WTC11 (cell line): ENCODE measurements at places on chromosomes 2 and 18. TPM values are rescaled to one million over a fixed set of nuclear protein-coding genes. Genes with fewer than 3 reads are reported as not detected.

- H3K36me3 ChIP-seq, result peaks cover 5% of the 10 kb centered on the region; the same call in 1 of the 2 replicates
- peaks cover 32% of the 10 kb centered on the region for H3K4me1 ChIP-seq
- no peak for DNase-seq
- H3K27ac ChIP-seq, result no peak overlapping the region
- no peaks in the 10 kb centered on the region for H3K27me3 ChIP-seq
Measured at GRCh38 chr2:187549193-187549592, 5.0 kb downstream of the TFPI start.

- H3K27ac ChIP-seq, result no peak overlapping the region
- H3K36me3 ChIP-seq, result peaks cover 53% of the 10 kb centered on the region
- no peaks in the 10 kb centered on the region for H3K27me3 ChIP-seq
- H3K4me3 ChIP-seq, result no peak overlapping the region
- peaks cover 48% of the 10 kb centered on the region for H3K4me1 ChIP-seq
Measured at GRCh38 chr2:165779706-165780105, 14.3 kb downstream of the GALNT3 start.

DNA sequence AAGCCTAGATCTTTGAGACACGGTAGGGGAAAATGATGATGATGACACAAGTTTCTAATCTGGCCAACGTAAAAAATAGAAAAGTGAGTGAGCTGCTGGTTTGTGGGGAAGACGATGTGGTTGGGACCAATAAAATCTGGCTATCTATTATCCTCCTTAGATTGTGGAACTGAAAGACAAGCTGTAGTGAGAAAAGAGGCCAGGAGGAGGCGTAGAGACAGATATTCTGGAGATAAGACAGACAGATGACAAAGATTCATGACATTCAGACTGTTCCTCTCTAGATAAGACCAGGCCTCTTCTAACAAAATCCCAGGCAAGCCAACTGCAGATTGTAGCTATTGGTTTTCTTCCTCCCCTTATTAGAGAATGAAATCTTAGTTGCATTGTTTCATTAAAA, 376.3 kb upstream of the UBE2E3 start:
- H3K4me1 ChIP-seq, result peaks cover 9% of the 10 kb centered on the region
- no peak overlapping the region; the same call in 1 of the 2 replicates for H3K27ac ChIP-seq
- no peaks in the 10 kb centered on the region for H3K36me3 ChIP-seq
- DNase-seq, result peak; percentile 18
- H3K27me3 ChIP-seq, result no peaks in the 10 kb centered on the region
- no peak overlapping the region for H3K4me3 ChIP-seq

Gene SPIRE1
- total RNA-seq, result 13.5 to 19.3 TPM (median 15.5 TPM) in 3 replicates

DNA sequence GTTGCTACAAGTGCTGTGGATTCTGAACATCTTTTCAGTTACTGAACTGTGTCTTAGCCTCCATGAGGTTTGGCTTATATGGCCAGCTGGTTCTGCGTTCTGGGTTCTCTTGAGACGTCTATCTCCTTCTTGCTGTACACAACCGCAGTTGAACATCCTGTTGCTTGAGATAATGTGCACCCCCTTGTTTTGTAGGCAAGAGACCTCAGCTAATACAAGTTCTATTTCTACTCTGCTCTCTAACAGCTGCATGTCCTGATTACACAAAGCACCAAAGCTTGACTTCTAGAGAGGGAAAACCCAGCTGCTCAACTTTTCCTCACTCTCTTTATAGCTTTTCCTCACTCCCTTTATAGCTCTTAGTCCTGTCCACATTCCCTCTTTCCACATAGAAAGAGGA, 176.0 kb downstream of the LTBP1 start:
- no peak for DNase-seq
- no peaks in the 10 kb centered on the region for H3K36me3 ChIP-seq
- no peak overlapping the region for H3K27ac ChIP-seq
- H3K27me3 ChIP-seq, result no peaks in the 10 kb centered on the region
- H3K4me1 ChIP-seq, result no peaks in the 10 kb centered on the region

DNA sequence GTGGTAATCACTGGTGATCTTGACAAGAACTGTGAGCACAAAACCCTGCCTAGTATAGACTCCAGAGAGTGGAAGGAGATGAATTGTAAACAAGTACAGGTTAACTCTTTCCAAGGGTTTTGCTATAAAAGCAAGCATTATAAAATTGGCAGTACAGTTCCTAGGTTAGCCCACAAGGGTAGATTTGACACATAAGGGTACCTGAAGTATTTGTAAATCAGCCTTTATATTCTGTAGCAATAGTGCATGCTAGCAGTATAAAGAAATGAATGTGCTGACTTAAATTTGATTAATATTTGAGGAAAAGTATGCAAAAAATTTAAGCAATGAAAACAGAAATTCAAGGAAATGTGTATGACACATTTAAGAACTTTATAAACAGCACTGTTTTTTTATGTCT, 42.4 kb downstream of the SP3 start:
- H3K27me3 ChIP-seq, result no peaks in the 10 kb centered on the region
- H3K27ac ChIP-seq, result no peak overlapping the region
- no peak for DNase-seq
- peaks cover 20% of the 10 kb centered on the region for H3K36me3 ChIP-seq
- H3K4me1 ChIP-seq, result no peaks in the 10 kb centered on the region

Gene C2orf80
- total RNA-seq, result 0.39 to 0.96 TPM (median 0.87 TPM) in 3 replicates

DNA sequence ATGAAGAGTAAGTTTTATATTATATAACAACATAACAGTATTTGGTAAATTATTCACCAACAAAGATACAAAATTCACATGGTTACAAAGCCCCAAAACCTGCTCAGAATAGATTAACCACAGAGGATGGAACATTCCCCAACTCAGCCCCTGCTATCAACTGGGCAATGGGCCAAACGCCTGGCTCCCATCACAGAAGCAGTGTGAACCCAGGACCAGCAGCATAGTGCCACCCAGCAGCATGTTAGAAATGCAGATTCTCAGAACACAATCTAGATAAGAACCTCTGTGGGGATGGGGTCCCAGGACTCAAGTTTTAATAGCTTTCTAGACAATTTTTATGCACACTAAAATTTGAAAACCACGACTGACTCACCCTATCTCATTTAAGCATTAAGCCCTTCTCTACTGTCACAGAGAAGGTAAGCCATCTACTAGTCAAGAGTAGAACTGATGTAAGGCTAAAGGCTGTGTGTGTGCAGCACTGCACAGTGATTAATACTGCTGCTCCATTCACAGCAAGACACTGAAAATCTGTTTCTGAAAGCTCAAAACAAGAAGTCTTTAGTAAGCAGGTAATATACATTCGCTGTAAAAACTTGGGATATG, 15.2 kb downstream of the AFG3L2 start:
- H3K4me1 ChIP-seq, result no peaks in the 10 kb centered on the region
- no peaks in the 10 kb centered on the region for H3K27me3 ChIP-seq
- no peak overlapping the region for H3K4me3 ChIP-seq
- no peak for DNase-seq
- peak overlapping the region; percentile 76; the same call in 1 of the 2 replicates for H3K27ac ChIP-seq
- peaks cover 76% of the 10 kb centered on the region for H3K36me3 ChIP-seq

Gene KATNAL2
- 9.9 to 12.1 TPM (median 11.7 TPM) in 3 replicates for total RNA-seq

Gene SKA1
- total RNA-seq, result 15.7 to 18.6 TPM (median 18.1 TPM) in 3 replicates
